Osteoblast (primary cell): ENCODE measurements at places on chromosomes 12 and 14. TPM values are rescaled to one million over a fixed set of nuclear protein-coding genes. Genes with fewer than 3 reads are reported as not detected.

The RERG gene
- 0.29 TPM in 1 of 2 replicates, not detected in the other for total RNA-seq

The ADCY6 gene
- 30.8 and 33.0 TPM in 2 replicates for total RNA-seq

The ADSS1 gene
- total RNA-seq = 2.1 and 4.3 TPM in 2 replicates

The ADAM21 gene
- total RNA-seq = under 0.01 TPM in 1 of 2 replicates, not detected in the other

DNA sequence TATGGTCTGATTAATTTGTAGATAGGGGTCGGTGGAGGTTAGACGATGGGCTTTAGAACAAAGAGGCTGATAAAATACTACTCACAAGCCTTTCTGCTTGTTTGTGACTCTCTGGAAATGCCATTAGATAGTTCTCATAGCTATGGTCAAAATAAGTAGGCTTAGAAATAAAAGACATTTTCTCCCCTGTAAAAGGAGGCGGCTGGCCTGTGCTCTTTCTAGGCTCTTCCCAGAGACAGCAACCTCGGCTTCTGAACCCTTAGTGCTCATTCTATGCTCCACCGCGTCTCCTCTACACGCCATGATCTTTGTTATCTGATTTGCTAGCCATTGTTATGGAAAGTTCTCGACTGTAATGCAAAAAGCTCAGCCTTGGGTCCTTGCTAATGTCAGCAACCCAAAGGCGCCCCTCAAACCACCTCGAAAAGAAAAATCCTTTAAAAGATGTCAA lies 64.5 kb downstream of the CRADD start:
- peaks cover 35% of the 10 kb centered on the region for H3K4me1 ChIP-seq
- no peaks in the 10 kb centered on the region for H3K27me3 ChIP-seq
- no peaks in the 10 kb centered on the region for H3K36me3 ChIP-seq
- peak overlapping the region; percentile 77 for H3K4me3 ChIP-seq
- peak; percentile 73 for DNase-seq
- H3K27ac ChIP-seq = peak overlapping the region; percentile 90

- no peaks in the 10 kb centered on the region for H3K4me1 ChIP-seq
- H3K36me3 ChIP-seq = no peaks in the 10 kb centered on the region
- DNase-seq = no peak
- H3K27me3 ChIP-seq = peaks cover 16% of the 10 kb centered on the region
- H3K27ac ChIP-seq = no peak overlapping the region
Measured at GRCh38 chr12:54502485-54502884, 4.9 kb downstream of the NCKAP1L start.

DNA sequence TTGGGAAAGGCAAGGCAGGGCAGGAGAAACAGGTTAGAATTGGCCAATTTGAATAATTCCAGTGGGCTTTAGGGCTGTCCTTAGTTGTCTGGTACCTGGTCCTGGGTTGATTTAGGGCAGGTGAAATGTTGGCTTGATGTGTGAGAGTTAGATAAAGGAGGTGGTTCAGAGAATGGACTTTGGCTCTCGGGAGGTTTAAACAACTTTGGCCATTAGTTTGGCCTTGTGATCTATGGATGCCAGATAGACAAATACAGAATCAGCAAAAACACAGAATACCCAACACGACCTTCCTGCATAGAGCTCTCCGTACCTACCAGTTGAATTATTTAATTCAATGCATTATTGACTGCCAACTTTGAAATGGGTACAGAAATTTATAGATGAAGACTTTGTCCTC lies 35.1 kb downstream of the SCN8A start:
- peaks cover 24% of the 10 kb centered on the region for H3K4me1 ChIP-seq
- no peaks in the 10 kb centered on the region for H3K36me3 ChIP-seq
- no peak for DNase-seq
- no peaks in the 10 kb centered on the region for H3K27me3 ChIP-seq
- no peak overlapping the region for H3K4me3 ChIP-seq

DNA sequence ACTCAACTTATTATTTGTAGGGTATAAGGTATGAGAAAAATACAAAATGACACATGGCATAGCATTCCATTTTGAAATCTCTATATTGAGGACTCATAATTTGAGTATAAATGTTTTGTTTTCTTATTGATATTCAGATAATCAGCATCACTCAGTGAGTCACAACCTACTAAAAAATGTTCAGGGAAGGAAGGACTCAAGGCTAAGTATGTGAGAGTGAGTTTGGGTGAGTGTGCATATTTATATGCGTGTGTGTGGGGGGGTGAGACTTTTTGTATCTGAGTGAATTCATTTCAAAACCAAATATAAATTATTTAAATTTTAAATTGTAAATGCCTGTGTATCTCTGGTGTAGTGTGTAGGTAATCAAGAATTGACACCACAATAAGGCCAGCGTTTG lies 87.8 kb upstream of the PRKD1 start:
- H3K36me3 ChIP-seq = no peaks in the 10 kb centered on the region
- peaks cover 12% of the 10 kb centered on the region for H3K4me1 ChIP-seq
- H3K4me3 ChIP-seq = no peak overlapping the region
- no peak for DNase-seq
- H3K27me3 ChIP-seq = no peaks in the 10 kb centered on the region
- H3K27ac ChIP-seq = peak overlapping the region; percentile 42

GRCh38 chr14:100158566-100159093 lies 815 bp downstream of the DEGS2 start:
- no peak overlapping the region for H3K4me3 ChIP-seq
- H3K27ac ChIP-seq = no peak overlapping the region
- no peak for DNase-seq
- no peaks in the 10 kb centered on the region for H3K36me3 ChIP-seq

DNA sequence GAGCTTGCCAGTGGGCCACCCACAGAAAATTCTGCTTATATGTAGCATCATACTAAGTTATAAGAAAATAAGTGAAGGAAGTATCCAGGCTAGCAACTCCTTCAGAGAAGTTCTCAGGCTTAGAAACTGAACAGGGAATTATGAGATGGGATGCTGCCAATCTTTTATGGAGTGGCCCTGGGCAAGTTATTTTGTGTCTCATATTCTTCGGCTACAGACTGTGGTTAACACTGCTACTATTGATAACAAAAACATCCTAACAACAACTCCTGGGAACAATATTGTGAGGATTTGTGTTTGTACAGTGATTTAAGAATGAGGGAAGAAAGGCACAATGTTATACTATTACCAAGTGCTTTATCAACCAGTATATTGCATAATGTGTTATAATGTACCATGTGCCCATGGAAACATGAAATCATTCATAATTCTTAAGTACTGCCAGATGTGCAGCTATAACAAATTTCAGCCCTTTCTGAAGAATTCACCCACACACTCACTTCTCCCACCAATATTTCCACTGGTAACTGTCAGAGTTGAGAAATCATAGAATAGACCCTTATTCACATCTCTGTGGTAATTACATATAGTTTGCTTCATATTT lies 113.3 kb upstream of the SOX5 start:
- peak overlapping the region; percentile 43 for H3K27ac ChIP-seq
- H3K4me1 ChIP-seq = peaks cover 22% of the 10 kb centered on the region
- H3K27me3 ChIP-seq = peaks cover 3% of the 10 kb centered on the region
- H3K4me3 ChIP-seq = no peak overlapping the region

GRCh38 chr14:24389226-24389848 lies 9.5 kb upstream of the NYNRIN start:
- H3K4me1 ChIP-seq = peaks cover 11% of the 10 kb centered on the region
- H3K36me3 ChIP-seq = no peaks in the 10 kb centered on the region
- H3K4me3 ChIP-seq = no peak overlapping the region
- no peaks in the 10 kb centered on the region for H3K27me3 ChIP-seq
- H3K27ac ChIP-seq = no peak overlapping the region
- no peak for DNase-seq

DNA sequence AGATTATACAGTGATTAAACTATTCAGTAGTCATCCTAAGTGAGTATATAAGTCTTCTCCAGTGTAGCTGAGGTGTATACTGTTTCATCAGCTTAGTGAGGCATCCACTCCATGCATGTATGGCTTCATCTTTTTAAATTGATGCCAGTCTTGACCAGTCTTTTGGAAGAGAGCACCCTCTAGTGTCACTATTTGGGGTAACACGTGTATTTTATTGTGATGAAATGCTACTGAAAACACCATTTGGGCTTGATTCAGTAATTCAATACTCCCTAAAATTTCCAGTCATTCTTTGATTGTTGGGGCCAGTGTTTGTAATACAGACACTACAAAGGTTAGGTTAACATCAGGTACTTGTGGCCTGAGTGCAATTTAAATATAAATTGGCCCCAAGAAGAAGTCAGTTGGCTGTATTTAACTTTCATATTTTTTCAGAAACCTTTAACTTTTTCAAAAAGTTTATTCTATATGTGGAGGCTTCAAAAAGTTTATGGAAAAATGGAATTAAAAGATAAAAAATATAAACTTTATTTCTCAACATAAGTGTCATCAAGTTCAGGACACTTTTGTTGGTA lies 35.3 kb downstream of the MIPOL1 start:
- DNase-seq = peak; percentile 46
- H3K4me1 ChIP-seq = no peaks in the 10 kb centered on the region
- H3K36me3 ChIP-seq = no peaks in the 10 kb centered on the region
- H3K27me3 ChIP-seq = no peaks in the 10 kb centered on the region
- no peak overlapping the region for H3K4me3 ChIP-seq
- H3K27ac ChIP-seq = no peak overlapping the region

- no peak for DNase-seq
- H3K4me3 ChIP-seq = no peak overlapping the region
- no peak overlapping the region for H3K27ac ChIP-seq
- H3K27me3 ChIP-seq = no peaks in the 10 kb centered on the region
Measured at GRCh38 chr12:109057376-109057775, 5.0 kb downstream of the USP30 start.

- no peak overlapping the region for H3K27ac ChIP-seq
- H3K36me3 ChIP-seq = peaks cover 8% of the 10 kb centered on the region
- H3K4me1 ChIP-seq = no peaks in the 10 kb centered on the region
- DNase-seq = no peak
- no peaks in the 10 kb centered on the region for H3K27me3 ChIP-seq
Measured at GRCh38 chr12:14505626-14506596, 61.8 kb downstream of the PLBD1 start.

- peaks cover 5% of the 10 kb centered on the region for H3K4me1 ChIP-seq
- H3K27me3 ChIP-seq = peaks cover 29% of the 10 kb centered on the region
- DNase-seq = peak; percentile 92
- no peaks in the 10 kb centered on the region for H3K36me3 ChIP-seq
- no peak within 1 kb of the TSS for H3K27ac ChIP-seq
- peak within 1 kb of the TSS; percentile 71 for H3K4me3 ChIP-seq
Measured at GRCh38 chr12:99984271-99985128, at the start of gene ANKS1B. Gene ANKS1B, minus strand, starts transcription at chr12:99984936. Its CDS starts 699 bp downstream, at chr12:99984237.
